Stimulated activated CD4-positive, alpha-beta T cell treated with anti-CD3 and anti-CD28 coated beads, Interleukin-2, amount 100 ng/mL, for 4 hours (primary cell): ENCODE measurements at places on chromosomes 7 and 10.

DNA sequence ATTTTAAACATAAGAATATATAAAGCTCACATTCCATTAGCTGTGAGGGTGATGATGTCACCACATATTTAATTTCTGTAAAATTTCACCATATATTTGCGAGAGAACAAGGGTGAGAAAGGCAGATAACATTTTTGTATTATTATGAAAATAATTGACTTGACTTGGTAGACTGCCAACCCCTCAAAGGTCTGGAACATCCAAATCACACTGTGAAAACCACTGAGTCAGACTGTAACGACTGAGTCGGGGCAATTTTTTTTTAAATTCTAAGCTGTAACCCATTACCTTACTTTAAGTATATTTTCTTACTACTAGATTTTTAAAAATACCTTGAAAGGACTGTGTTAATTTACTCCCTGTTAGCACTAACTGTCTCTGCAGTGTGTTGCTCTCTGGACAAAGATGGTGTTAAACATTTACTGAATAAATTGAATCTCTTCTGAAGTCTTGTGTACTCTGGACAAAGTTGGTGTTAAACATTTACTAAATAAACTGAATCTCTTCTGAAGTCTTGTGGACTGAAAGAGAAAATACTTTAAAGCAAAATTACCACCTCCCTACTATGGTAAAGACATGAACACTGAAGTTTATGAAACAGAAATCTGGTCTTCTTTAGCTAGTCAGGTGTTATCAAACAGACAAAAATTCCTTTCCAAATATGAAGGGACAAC lies 14.1 kb downstream of the PDZD8 start:
- no peak for DNase-seq

DNA sequence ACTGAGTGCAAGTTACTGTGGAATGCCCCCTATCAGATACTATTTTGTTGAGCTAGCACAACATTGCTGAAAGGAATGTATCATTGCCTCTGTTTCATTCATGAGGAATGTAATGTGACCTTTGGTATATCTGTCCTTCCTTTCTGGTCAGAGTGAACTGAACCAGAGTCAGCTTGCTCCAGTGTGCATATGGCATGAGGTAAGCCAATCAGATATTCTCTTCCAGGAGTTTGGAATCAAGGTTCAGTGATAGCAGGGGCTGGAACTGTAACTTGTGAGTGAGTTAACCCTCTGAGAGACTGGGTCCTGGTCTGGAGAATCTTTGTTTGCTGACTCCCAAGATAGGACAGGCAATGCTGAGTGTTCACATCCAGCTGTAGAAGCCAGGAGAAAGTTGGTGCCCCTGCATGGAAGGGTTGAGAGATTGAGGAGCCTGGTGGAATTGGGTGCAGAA lies 45.3 kb upstream of the OSBPL3 start:
- no peak for DNase-seq

- no peak for DNase-seq
Observed at GRCh38 chr7:127578036-127578684, 7.2 kb downstream of the GCC1 start.

- no peak for DNase-seq
Observed at GRCh38 chr7:116779931-116780330, 82.5 kb upstream of the CAPZA2 start.

DNA sequence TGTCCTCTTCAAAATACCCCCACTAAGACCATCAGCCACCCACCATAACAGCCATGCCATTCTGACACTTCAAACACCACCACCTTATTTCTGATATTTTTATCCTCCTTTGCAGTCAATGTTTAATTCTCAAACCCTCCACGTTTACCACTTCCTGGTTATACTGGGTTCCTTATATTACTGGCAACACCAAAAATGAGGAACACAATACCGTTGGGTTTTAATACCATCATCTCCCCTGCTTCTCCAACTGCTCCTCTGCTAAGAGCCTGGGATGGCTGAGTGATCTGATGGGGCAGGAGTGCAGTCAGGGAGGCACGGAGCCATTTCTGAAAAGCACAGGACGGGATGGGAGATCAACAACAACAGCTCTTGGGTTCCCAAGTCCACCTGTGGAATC lies 140.5 kb downstream of the CHCHD3 start:
- no peak for DNase-seq

DNA sequence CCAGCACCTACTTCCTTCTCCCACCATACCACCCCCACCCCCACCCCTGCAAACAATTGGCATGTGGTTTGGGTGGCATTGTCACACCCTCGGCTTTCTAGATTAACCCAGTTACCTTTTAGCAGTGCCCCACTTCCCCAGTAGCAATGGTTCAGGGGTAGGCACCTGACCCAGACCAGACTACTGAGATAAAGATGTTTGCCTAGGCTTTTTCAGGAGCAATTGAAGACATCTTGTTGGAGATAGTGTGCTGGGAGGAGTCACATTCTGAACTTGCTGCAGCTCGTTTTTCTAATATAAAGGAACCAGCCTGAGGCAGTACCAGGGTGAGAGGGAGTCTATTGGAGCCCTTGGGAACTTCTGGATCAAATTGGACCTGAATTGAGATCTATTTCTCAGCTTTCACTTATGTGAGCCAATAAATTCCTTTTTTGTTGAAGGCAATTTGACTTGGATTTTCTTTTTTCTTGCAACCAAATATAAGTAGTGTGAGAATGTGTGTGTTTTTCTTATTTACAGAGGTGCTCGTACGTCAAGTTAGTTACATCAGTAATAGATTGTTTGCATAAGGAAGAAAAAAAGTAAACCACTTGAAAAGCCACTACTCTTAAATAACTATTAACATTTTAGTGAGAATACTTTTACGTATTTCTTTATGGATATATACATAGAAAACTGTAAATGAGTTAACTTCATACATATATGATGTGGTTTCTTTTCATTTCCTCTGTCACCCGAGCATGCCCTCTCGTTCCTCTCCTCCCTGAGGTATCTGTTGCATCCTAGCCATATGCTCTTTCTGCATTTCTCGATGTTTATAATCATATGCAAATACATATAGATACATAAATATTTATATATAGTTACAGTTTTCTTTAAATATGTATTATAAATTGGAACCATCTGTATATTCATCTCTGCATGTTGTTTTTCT lies 38.0 kb downstream of the RAB18 start:
- DNase-seq = no peak

GRCh38 chr7:22176791-22177412 lies 180.1 kb downstream of the RAPGEF5 start:
- DNase-seq = no peak

DNA sequence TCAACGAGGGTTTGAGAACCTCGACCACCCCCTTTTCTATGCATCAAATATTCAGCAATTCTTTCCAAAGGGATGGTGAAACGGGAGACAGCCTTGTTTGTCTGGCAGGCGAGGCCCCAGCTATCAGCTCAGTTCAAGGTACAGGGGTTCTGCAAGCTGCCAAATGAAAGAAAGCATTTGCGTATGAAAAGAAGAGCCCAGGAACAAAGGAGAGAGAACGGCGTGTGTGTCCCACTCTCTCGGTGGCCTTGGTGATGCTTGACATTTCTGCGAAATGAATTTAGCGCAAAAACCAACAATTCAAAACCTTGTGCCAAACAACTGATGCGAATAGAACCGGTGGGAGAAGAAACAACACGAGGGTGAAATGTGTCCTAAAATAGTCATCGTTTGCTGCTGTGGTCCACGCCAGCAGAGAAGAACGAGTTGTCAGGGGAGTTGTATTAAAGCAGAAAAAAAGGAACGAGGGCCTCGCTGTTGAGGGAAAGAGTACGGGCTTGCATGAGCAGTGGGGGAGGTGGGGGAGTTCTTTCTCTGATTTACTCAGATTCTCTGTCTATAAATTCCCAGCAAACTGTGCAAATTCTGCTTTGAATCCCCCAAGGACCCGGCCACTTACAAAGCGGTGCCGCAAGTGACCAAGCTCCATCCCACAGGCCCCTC lies 97.7 kb downstream of the TMEM130 start:
- no peak for DNase-seq

- DNase-seq = no peak
Observed at GRCh38 chr10:3524086-3524960, 260.7 kb downstream of the KLF6 start.

DNA sequence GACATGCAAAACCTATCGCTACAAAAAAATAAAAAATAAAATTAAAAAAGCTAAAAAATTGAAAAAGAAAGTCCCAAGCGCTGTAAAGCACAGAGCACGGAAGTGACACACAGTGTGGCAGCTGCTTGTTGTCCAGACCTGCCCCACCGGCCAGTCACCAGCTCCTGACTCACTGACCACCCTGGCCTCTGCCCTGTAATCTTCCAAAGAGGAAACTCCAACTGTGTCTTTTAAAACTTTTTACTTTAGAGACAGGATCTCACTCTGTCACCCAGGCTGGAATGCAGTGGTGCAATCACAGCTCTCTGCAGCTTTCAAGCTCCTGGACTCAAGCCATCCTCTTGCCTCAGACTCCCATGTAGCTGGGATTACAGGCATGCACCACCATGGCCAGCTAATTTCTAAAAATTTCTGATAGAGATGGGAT lies 23.6 kb downstream of the GNA12 start:
- DNase-seq = no peak

DNA sequence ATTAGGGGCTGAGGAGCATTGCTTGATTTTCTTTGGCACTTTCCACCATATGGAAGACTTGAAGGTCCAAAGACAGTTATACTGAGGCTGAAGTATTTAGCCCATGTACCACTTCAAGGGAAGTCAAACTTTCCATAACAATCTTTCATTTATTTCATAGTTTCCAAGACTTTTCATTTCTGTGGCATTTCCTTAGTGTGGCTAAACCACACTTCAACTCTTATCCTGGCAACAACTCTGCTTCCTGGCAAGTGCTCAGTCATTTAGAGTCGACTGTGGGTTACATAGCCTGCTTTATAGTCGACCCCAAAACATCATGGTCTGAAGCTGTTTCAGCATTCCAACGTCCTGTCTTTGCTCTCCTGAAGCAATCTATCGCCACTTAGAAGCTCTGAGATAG lies 343.0 kb upstream of the SEMA3D start:
- DNase-seq = no peak

DNA sequence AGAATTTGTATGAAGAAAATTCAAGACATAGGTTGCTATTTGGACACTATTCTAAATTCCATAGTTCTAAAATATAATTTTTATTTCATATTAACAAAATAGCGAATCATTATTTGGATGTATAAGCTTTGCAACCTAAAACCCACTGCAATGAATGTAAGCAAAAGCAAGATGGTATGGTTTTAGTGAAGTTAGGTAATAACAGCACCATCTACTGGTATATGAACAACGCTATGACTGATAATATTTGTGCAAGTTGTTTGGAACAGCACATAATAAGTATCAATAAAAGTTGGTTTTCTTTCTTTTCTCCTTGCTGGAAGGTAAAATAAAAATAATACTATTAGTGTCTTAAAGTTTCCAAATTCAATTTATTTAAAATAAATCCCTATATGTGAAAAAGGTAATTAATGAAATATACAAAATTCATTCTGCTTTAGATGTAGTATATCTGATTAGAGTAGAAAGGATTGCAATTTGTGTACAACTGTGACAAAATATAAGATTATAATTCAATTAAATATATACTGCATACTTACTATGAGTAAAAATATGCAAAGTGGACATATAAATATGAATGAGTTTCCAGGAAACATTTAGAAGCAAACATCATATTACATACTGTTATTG lies 79.0 kb upstream of the LSM8 start:
- no peak for DNase-seq

- no peak for DNase-seq
Observed at GRCh38 chr7:75631711-75632110, 107.0 kb downstream of the HIP1 start.

- DNase-seq = no peak
Observed at GRCh38 chr7:156064971-156065386, 252.7 kb upstream of the SHH start.

DNA sequence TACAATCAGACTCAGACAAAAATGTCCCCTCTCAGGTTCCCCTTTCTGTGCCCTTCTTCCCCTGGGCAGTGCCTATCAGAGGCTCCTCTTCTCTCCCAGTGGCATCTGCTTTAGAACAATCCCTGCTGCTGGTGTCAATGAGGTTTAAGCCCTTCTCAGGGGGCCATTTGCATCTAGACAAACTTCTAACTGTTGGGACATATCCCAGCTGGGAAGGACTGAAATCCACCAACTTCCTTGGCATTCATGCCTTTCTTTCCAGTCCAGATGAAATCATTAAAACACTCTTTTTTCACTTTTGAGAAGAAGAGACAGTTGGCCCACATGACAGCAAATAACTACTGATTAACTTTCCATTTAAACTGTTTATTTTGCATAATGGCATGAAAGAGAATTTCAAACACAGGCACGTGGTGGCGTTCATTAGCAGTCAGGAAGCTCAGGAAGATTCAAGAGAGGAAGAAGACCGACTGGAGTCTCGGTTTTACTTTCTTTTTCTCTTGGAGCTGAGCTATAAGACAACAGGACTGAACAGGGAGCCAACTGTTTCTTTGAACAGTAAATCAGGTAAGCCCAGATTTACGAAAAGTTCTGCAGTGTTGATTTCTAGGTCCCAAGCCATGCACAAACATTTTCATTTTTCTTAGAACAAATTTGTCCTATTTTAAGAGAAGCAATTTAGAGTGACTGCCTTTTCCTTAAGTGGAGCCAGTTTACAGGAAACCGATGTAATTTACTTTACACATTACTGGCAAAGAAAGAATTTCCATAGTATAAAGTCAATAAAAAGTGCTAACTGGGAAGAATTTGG lies at the start of gene GIMAP2:
Gene GIMAP2 (plus strand): TSS at position 488 of the 811 bp plus-strand sequence. CDS start 1,354 bp downstream, outside the sequence.
- DNase-seq = peak; percentile 39

- DNase-seq = no peak
Observed at GRCh38 chr7:25777969-25778708, 373.9 kb upstream of the NFE2L3 start.

GRCh38 chr7:151382079-151382885 lies 27.6 kb downstream of the WDR86 start:
- DNase-seq = no peak

- no peak for DNase-seq
Observed at GRCh38 chr7:31052841-31053601, 913 bp downstream of the ADCYAP1R1 start.

DNA sequence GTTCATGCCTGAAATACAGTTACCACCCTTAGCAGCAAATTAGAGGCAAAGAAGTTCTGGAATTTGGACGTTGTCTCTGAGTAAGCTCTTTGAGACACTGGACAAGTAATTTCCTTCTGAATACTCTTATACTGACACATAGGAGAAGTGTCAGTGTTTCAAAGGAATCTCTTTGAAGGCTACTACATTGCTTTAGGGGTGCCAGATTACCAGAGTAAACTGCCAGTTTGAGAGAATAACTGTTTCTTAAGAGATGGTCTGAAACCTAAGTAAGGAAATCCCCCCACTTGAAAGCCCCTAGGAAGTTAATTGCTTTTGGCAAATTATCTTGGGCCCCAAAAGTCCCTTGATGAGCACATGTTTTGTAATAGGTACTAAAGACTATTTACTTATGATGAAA lies 3.4 kb downstream of the FAS start:
- no peak for DNase-seq

GRCh38 chr10:70963271-70963670 lies 74.9 kb upstream of the PCBD1 start:
- no peak for DNase-seq
